ENCODE measurements at places on chromosomes 3 and 15. TPM values are rescaled to one million over a fixed set of nuclear protein-coding genes. Genes with fewer than 3 reads are reported as not detected.

- H3K27ac ChIP-seq: no peak overlapping the region
- peak overlapping the region; percentile 19 for H3K4me3 ChIP-seq
- H3K27me3 ChIP-seq: peaks cover 1% of the 10 kb centered on the region
- no peaks in the 10 kb centered on the region for H3K4me1 ChIP-seq
- H3K36me3 ChIP-seq: no peaks in the 10 kb centered on the region
Observed at GRCh38 chr3:9224490-9224889, 25.0 kb downstream of the SRGAP3 start.

- DNase-seq: no peak
- H3K27me3 ChIP-seq: no peaks in the 10 kb centered on the region
- no peaks in the 10 kb centered on the region for H3K36me3 ChIP-seq
- no peak overlapping the region for H3K4me3 ChIP-seq
- H3K4me1 ChIP-seq: no peaks in the 10 kb centered on the region
Observed at GRCh38 chr3:33869977-33870376, 71.5 kb downstream of the PDCD6IP start.

DNA sequence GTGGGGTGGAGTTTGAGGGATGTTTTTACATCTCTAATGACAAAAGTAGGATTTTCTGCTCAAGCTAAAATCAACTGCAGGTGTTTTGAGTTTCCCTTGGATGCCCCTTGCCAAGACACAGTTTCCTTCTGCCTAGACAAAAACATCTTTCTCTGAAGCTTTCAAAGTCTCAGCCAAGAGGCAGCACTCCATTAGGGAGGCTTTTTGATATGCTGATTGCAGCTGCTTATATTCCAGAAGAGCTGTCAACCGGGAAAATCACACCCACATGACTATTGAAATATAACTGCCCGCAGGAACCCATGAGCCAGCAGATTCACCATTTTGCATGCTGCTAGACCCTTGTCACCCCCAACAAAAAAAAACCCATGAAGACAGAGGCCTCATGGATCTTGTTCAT is 27.5 kb upstream of the ZNF148 start:
- no peak for DNase-seq
- no peaks in the 10 kb centered on the region for H3K4me1 ChIP-seq
- no peak overlapping the region for H3K27ac ChIP-seq
- H3K4me3 ChIP-seq: no peak overlapping the region

DNA sequence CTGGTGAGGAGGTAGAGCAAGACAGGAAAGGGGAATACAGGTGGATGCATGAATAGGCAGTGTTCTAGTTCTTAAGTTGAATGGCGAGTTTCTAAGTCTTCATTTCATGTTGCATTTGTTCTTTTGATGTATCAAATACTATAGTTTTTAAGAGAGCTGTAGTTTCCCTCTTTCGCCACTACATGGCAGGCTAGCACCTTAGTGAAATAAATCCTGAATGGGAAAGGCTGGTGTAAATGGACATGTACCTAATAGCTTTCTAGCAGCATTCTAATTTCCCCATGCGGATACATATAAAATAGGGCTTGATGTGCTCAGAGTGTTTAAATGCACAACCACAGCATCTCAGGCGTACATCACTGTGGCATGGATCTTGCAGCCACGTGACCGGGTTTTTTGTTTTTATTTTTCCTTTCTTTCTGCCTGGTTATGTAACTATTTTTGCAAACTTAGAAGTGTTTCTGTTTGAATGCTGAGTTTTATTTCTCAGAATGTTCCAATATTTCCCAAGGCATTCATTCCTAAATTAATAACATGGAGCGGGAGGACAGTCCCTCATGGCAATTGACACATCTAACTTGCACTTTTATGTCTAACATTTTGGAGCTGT is 23.5 kb upstream of the CLN6 start:
- H3K27me3 ChIP-seq: no peaks in the 10 kb centered on the region
- no peak overlapping the region for H3K27ac ChIP-seq
- H3K4me1 ChIP-seq: no peaks in the 10 kb centered on the region
- no peaks in the 10 kb centered on the region for H3K36me3 ChIP-seq

DNA sequence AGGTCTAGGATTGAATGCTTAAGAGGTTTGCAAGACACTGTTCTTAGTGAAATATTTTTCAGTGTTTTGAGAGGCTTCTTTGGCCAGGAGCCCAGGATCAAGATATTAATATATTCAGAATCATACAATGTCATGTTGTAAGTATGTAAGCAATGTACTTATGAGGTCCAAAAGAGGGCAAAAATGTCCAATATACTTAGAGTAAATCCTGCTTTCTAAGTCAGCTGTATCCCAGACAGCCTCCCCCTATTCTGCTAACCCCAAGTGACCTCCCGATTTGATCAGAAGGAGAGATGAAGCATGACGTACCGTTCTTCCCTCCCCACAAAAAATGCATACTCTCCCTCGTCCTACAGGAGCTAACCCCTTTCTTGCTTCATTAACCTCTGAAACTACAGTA is 70.9 kb downstream of the CHAC1 start:
- H3K4me1 ChIP-seq: peaks cover 34% of the 10 kb centered on the region
- H3K36me3 ChIP-seq: peaks cover 14% of the 10 kb centered on the region
- peaks cover 7% of the 10 kb centered on the region for H3K27me3 ChIP-seq

Gene BAHD1
- total RNA-seq: 20.4 TPM

Gene SNRPA1
- total RNA-seq: 62.2 TPM

Gene ZPLD1
- total RNA-seq: not detected

Gene STAC
- total RNA-seq: 0.18 TPM

Data from endothelial cell (in vitro differentiated cells).